Motor neuron (in vitro differentiated cells): ENCODE measurements at places on chromosomes 16 and 17. TPM values are rescaled to one million over a fixed set of nuclear protein-coding genes. Genes with fewer than 3 reads are reported as not detected.

GRCh38 chr16:68082629-68083238 is 2.4 kb upstream of the NFATC3 start:
- no peak for ATAC-seq

GRCh38 chr17:72244494-72244893 is 123.7 kb downstream of the SOX9 start:
- no peak for ATAC-seq

TP53TG3D gene
- 0.27 and 0.31 TPM in 2 replicates for total RNA-seq

- ATAC-seq, result no peak
Observed at GRCh38 chr17:48159232-48159631, 51.7 kb downstream of the SNX11 start.

- ATAC-seq, result no peak
Observed at GRCh38 chr17:74332017-74332650, 6.1 kb downstream of the KIF19 start.

- peak; percentile 80 for ATAC-seq
Observed at GRCh38 chr16:82263521-82264143, 93.6 kb upstream of the MPHOSPH6 start.

DNA sequence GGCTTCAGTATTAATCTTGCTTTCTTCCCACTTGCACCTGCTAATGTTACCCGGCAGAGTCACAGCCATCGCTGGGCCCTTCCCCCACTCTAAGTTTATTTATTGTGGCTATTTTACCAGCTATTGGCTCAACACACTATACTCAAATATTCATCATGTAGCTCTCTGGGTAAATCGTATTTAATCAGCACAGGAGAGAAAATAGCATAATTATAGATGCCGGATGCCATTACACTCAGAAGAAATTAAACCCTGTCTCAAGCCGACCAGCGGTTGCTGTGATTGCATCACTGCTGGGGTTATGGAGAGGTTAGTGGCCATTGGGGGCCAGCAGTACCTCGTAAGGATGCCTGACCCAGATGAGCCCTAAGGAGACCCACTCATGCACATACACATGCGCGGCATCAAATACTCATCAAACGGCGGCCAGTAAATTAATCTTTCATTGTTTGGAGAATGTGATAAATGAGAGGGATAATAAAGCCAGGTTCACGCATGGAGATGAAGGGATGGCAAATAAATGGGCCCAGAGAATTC is 269.5 kb upstream of the ZFHX3 start:
- peak; percentile 70 for ATAC-seq

DNA sequence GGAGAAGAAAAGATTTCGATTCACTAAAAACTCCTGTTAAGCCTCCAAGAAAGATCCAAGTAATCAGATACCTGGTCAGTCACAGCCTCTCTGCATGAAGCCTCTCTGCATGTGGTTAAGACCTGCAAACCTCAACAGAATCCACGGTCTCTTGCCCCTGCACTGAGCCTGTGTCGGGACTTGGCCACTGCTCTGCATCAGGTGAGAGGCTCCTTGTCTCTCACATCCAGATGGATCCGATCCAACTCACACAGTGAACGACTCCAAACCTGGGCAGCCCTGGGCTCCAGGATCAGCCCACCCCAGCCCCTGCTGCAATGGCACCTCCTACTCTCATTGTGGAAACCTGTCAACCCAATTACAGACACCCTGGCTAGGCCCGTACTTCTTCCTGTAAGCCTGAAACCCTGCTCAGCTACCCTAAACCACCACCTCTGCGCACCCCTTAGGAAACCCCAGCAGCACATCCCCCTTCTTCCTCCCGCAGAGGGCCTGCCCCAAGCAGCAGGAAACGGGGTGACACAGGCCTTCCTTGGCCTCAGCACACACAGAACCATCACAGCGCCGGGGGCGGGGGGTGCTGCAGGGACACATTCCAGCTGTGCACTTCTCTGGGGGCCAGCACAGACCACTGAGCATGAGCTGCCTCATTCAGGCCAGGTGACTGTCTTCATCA is 129.5 kb downstream of the ANKRD11 start:
- ATAC-seq, result no peak

DNA sequence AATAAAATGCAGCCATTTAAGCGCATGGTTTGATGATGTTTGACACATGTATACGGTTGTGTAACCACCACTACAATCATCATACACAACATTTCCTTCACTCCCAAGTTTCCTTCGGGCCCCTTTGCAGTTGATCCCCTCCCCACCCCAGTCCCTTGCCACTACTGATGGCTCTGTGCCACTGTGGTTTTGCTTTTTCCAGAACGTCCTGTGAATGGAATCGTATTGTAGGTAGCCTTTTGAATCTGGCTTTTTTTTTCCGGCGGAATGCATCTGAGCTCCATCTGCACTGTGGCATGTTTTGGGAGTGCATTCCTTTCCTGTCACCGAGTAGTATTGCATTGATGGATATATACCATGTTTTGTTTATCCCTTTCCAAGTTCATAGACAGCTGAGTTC is 15.1 kb upstream of the MAP2K3 start:
- no peak for ATAC-seq

DNA sequence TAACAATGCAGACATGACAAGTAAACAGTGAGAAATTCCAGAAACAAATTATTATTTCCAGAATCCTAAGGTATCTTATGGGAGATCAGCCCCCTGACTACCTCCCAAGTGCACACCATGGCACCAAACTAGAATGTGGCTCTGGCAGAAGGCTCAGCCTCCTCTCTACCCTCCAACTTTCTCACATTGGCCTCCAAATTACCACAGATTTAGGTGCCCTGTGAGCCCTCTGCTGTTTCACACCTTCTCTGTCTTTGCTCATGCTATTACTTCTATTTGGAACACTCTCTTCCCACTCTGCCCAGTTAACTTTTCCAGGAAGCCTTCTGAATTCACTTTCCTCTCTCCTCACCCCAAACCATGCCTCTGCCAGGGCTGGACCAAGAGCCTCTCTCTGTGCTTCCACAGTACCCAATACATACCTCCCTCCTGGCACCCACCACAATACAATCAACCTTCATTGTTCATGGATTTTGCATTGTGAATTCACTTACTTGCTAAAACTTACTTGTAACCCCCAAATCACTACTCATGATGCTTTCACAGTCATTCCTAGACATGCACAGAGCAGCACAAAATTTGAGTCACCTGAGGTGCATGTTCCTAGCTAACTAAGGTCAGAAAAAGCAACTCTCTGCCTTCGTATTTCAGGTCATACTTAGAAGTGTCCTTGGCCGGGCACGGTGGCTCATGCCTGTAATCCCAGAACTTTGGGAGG is 31.4 kb downstream of the SMG6 start:
- ATAC-seq, result no peak

DNA sequence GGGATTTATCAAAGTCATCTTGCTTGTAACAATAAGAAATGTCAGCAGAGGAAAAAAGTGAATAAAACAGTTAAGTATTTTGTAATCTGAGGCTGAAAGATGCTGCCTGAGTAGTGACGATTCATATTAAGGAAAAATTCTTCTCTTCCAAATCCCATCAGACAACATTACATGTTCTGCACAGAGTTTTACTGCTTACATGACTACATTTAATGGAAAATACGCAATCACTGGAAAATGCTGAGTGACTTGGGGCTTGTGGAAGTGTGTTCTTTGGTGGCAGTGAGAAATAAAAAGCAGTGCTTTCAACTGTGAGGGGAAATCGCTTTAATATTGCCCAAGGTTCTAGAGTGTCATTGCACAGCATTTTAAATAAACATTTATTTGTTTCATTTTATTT is 1025.2 kb upstream of the GOT2 start:
- ATAC-seq, result no peak

TBX4 gene
- not detected in 2 replicates for total RNA-seq

MYO15A gene
- 0.14 and 0.52 TPM in 2 replicates for total RNA-seq

GRCh38 chr16:65388592-65388991 is 266.7 kb upstream of the CDH11 start:
- ATAC-seq, result no peak

DNA sequence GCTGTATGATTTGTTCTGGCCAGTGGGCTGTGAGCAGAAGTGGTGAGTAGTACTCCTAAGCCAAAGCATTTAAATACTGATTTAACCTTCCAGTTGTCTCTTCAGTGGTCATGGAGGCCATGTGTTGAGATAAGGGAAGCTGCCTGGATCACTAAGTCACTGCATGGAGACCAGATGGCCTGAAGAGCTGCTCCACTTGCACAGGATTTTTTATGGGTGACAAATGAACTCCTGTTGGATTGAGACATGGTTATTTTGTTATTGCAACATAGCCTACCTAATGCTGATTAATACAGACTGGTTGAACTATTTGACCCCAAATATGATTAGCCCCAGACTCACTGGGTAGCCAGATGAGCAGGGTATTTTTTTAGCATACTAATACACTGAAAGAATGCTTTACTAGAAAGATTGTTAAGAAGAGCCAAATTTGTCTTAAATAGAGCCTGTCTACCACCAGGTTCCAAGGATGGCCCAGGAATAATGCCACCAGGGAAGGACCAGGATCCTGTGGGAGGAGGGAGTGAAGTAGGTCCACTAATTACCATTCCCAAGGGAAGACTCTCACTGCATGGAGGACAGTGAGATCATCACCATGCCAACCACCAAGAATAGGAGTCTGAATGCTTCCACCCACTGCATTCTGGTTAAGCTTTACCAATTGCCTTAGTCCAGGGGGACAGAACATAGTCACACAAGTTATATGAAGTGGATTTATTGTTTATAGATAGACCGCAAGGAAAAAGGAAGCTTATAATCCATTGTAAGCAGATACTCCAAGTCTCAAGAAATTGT is 187.4 kb upstream of the IRX6 start:
- ATAC-seq, result peak; percentile 64

DNA sequence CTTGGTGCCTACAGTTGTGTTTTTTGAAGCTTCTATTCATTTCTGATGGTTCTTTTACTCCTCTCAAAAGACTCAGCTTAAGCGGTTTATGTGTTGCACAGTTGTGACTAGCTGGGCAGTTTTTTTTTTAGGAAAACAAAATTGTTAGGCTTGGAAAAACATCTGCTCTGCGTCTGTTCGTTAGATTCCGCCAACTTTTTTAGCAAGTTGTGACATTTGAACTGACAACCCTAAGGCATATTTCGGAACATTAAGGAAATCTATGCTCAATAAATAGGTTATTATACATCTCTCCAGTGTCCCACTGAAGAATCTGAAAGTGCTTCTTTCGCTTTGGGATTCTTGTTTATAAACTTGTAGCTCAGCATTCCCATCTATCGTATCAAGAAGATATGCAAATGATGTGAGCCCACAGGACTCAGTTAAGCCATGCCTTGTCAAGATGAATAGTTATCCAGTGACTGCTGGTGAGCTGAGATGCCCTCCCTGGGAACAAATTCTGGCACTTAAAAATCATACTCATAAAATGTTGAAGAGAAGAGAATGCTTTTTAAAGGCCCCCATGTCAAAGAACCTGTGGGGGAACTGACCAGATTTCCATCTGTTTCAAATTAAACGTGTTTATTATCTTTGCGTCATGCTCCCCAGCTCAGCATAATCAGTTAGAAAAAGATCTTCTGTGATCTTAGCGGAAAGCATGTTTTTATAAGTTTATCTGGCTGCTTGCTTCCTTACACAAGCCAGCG is 109.0 kb upstream of the FAM20A start:
- ATAC-seq, result no peak

GSDMA gene
- not detected in 2 replicates for total RNA-seq

DNA sequence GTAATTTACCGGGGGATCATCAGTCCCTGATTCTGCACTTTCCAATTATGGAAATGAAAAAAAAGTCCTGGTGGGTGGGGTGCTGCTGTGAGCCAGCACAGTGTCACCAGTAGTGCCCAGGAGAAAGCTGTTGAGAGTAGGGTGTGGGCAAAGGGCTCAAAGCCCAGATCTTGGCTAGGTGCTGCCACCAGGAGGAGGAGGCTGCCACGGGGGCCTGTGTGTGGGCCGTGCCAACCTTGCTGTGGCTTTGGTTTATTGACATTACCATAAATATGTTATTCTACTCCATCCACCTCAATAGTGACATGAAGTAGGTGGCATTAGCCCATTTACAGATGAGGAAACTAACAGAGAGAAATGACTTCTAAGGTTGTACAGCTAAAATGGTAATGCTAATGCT is 6.7 kb upstream of the PRPSAP2 start:
- no peak for ATAC-seq

SLC6A2 gene
- total RNA-seq, result 0.10 and 0.26 TPM in 2 replicates

- no peak for ATAC-seq
Observed at GRCh38 chr16:88358023-88358420, 24.7 kb upstream of the ZNF469 start.

- ATAC-seq, result peak; percentile 55
Observed at GRCh38 chr17:76419576-76420260, 33.2 kb downstream of the UBE2O start.

ASPA gene
- 0.49 and 1.0 TPM in 2 replicates for total RNA-seq
